ENCODE measurements at places on chromosomes 4 and X.

DNA sequence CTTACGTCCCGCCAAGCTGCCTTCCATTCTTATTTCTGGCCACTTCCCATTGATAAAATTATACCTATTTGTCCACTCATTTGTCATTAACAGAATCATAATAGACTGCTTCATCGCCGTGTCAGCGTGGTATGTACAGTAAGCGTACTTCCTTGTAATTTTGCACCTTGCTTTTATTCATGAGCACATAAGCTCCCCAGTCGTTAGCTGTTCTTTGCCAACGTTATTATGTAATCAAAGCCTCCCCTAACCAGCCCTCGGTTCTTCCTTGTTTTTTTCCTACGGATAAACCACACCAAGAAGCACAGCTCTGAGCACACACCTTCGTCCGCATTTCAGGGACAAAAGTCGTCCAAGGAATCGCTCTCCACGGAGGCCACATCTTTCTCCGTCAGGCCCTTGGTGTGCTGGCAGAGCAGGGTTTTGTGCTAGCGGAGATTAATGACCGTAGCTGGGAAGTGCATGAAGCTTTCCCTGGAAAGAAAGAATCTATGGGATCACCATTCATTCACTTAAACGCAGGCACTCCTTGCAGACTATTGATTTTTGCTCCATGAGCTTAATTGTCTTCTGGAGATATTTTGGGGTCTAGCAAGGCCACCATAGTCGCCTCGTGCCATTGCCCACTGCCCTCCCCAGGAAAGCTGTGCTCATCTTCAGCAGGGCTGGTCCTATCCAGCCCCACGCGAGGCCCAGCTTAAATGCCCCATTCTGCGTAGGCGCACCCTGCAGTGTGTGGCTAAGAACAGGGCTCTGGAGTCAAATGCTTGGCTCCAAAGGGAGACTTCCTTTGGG, 200.9 kb upstream of the PSAPL1 start:
- no peak for DNase-seq

DNA sequence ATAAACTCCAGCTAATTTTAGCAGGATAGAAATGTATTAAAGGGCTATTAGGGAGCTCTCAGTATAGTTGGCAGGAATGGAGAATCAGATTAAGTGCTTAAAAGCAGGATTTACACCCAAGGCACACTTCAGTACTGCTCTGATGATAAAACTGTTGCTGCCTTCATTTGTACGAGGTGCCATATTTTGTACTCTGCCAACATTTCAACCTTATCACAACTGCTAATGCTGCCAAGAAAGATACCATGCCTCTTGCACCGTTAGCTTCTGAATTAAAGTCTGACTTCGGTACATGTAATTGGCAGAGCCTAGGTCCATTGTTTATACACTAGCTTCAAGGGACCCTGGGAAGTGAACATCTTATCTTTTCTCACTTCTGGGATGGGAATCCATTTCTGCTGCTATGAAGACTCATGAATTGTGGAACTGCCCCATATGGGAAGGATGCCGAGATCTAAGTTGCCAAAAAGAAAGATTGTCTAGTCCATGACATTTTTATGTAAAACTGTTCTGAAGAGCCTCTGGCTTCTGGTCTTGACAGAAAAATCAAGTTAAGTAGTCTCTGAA, 624.0 kb upstream of the IGFBP7 start:
- DNase-seq, result no peak

- no peak for DNase-seq
Measured at GRCh38 chr4:65624651-65625050, 45.6 kb downstream of the EPHA5 start.

- no peak for DNase-seq
Measured at GRCh38 chr4:832536-832935, 6.6 kb upstream of the CPLX1 start.

DNA sequence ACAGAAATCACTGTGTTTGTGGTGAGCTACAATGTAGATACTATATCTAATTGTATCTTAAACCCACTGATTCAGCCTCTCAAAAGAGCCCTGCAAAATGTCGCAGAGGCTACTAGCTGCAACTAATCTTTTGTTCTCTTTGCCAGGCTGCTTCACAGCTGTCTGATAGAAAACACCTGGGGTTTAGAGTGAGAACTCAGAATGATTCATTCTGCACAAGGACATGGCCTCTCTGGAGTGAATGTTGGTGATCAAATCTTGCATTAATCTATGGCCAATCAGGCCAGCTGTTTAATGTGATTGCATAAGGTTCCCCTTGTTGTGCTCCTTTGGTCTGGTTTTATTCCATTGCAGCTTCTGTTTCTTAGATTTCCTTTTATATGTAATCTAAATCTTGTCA, 100.3 kb downstream of the EMCN start:
- no peak for DNase-seq

- DNase-seq, result no peak
Measured at GRCh38 chr4:114036426-114036825, 57.0 kb upstream of the ARSJ start.

DNA sequence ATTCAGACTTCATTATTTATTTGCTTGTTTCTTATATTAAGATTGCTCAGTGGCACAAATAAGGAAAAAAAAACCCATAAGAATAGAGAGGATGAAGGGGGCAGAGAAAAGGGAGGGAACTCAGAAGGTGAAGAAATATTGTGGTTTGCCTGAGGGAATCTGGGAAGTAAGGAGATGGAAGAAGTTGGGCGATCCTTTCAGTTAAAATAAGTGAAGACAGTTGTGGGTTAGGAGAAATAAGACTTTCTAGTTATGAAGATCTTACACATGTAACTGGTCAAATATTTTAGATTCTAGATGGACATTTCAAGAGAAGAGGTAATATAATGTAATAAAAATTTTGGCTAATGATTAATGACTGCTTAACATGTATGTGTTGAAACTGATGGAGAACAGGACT, 138.7 kb upstream of the LIMCH1 start:
- DNase-seq, result no peak

DNA sequence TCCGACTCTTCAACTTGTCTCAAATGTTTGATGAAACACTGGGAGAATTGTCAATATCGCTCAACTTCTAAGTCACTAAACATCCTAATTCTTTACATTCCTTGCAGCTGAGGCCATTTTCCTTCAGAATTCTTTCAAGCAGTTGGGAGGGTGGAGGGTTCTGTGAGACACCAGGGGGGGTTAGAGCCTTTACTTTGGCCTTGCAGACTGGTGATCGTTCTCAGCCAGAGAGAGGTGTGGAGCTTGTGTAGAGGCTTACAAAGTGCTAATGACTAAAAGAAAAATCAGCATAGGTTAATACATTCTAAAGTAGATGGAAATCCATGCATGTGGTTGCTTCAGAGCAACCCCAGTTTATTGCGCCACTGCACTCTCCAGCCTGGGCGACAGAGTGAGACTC, 21.3 kb upstream of the SOX3 start:
- no peak for DNase-seq

DNA sequence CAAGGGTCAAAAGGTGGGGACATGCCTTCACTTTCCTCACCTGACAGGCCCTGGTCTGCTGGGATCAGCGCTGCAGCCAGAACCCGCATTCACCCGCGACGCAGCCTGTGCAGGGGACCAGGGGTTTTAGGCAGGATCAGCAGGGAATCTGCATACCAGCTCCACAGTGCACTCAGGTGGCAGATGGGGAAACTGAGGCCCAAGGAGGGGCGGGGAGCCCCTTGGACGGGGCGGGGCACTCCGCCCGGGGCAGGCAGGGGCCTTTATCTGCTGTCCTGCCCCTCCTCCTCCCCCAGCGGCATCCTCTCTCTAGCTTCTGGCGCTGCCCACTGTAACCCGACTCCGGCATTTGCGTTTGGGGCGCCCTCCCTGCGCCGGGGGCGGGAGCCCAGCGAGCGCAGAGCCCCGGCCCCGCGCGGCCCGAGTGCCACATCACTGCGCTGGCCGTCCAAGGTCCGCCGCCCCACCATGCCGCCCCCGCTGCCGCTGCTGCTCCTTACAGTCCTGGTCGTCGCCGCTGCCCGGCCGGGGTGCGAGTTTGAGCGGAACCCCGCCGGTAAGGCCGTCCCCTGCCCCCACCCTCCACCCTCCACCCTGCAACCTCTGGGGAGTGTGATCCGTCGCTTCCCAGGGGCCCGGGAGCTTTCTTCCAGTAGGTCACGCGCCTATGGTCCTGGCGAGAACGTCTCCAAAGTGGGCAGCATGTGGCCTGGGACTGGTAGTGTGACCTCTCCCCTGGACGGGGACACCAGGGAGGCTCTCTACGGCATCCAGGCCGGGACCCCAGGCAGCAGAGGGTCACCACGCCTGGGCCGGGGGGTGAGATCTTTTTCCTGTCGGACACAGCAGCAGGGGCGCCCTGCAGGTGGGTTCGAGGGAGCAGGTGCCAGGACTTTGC, at the start of gene CPZ:
Gene CPZ (plus strand): TSS at position 400 of the 898 bp plus-strand sequence. CDS start 69 bp downstream, at position 469.
- DNase-seq, result no peak

DNA sequence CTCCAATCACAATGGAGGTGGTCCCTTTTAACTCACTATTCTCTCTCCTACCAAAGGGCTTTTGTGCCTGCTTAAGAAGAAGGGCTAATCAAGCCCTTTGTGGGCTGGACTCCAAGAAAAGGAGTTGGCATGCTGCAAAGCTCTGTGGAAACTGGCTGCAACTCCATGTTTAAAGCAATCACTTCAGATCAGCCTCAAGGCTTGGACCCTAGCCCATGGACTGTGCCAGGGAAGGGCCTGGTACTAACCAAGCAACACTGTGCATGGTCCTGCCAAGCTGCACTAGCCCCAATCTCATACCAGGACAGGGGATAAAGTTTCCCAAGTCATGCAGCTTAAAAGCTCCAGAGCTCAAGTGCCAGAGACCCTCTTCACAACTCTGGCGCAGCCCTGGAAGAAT, 86.7 kb downstream of the ATP8A1 start:
- no peak for DNase-seq

DNA sequence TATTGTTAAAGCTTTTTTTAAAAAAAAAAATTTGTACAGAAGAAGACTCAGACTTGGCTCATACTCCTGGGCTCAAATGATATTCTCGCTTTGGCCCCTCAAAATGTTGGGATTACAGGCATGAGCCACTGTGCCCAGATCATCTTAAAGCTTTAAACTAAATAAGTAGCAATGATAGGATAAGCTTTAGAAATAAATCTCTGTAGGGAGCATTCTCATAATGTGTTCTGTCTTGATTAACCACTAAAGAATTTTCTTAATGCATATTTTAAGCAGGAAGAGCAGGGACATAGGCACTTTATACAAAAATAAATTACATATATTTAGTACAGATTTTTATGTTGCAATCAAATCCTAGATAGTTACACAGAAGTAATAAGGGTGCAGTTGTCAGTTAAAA, 667.2 kb downstream of the GRID2 start:
- no peak for DNase-seq

Data from left renal pelvis (tissue), 4 donors.